ENCODE measurements at places on chromosomes 7 and 10. TPM values are rescaled to one million over a fixed set of nuclear protein-coding genes. Genes with fewer than 3 reads are reported as not detected.

The HOXA2 gene
- not detected for total RNA-seq

- no peaks in the 10 kb centered on the region for H3K36me3 ChIP-seq
- no peaks in the 10 kb centered on the region for H3K4me1 ChIP-seq
- H3K4me3 ChIP-seq: no peak overlapping the region
Measured at GRCh38 chr10:8670461-8670860, 616.0 kb downstream of the GATA3 start.

DNA sequence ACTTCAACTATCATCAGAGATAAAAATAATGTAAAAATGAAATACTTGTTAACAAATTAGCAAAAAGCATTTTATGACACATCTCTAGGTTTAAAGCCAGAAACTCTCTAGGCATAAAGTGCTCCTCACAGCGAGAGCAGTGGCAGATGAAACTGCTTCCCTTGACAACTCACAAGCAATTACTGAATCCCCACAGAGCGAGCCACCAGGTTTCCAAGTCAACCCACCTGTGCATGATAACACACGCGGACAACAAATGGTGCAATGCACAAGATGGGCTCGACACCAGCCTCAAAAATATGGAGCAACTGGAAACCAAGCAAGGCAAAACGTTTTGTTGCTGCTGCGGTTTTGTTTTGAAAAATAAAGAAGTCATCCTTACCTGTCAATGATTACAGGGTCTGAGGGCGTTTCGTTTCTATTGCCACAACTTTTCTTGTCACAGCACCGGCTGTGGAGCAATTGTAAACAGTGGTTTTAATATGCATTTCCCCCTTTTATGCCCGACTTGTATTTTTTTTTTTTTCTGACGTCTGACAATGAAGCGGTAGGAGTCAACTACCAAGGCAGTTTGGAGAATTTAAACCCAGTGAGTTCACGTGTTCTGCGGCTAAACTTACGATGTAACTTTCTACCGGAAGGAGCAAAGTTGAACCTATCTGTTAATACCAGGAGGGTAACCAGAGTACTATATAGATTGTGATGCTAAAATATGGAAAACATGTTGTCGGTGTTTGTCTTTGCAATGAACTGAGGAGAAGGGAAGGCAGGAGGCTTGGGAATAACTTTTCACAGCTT, 7.0 kb downstream of the EBF3 start:
- no peak overlapping the region for H3K27ac ChIP-seq
- no peak for DNase-seq
- H3K4me1 ChIP-seq: peaks cover 11% of the 10 kb centered on the region
- peaks cover 63% of the 10 kb centered on the region for H3K27me3 ChIP-seq
- H3K36me3 ChIP-seq: peaks cover 4% of the 10 kb centered on the region

GRCh38 chr10:69087590-69088470, at the start of gene SRGN:
SRGN (plus strand) TSS chr10:69088103; CDS start chr10:69088158, 55 bp downstream.
- H3K36me3 ChIP-seq: peaks cover 22% of the 10 kb centered on the region
- H3K27ac ChIP-seq: peak within 1 kb of the TSS; percentile 97
- H3K27me3 ChIP-seq: no peaks in the 10 kb centered on the region
- H3K4me1 ChIP-seq: peaks cover 60% of the 10 kb centered on the region

DNA sequence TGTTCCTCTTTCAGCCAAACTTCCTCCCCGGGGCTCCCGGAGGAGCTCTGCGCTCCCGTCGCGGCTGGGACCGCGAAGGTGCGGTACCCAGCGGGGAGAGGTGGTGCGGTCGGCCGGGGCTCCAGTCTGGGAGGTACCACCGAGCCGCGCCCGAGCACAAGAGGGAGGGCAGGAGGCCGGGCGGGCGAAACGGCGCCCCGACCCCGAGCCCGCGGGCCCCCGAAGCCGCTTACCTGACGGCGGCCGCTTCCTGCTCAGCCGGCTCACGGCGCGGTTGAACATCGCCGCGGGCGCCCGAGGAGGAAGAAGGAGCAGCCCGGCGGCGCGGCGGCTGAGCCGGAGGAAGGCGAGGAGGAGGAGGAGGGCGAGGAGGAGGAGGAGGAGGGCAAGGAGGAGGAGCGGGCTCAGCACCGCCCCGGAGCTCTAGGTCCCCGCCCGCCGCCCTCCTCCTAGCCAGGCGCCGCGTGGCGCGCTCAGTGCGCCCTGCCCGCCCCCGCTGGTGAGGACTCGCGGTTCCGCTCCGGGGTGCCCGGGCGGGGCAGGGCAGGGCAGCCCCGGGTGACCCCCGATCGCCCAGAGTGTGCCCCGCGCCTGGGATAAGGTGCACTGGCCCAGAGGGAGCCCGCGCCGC, at the start of gene RGS10:
Gene RGS10 (minus strand): TSS at position 363 of the 631 bp plus-strand sequence. CDS start 81 bp downstream, at position 282.
- H3K4me1 ChIP-seq: peaks cover 41% of the 10 kb centered on the region
- H3K27ac ChIP-seq: peak within 1 kb of the TSS; percentile 94
- peak within 1 kb of the TSS; percentile 79 for H3K4me3 ChIP-seq
- H3K27me3 ChIP-seq: peaks cover 9% of the 10 kb centered on the region
- H3K36me3 ChIP-seq: peaks cover 15% of the 10 kb centered on the region
- DNase-seq: peak; percentile 88

DNA sequence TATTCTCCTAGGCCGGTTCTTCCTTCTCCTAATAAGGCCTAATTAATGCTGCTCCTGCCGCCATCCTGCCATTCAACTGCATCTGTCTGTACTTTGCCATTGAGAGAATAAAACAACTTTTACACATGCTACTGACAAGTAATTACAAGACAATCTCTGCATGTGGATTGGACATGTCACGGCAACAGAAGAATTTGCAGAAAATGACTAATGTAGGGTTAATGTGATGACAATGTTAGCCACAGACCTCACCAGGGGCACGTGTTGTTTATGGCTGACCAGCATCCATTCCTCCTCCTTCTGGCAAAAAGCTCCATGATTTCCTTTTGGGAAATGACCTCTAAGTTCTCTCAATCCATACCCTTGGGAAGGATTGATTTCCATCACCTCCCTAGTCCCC, 58.0 kb downstream of the NEBL start:
- no peaks in the 10 kb centered on the region for H3K36me3 ChIP-seq
- H3K27me3 ChIP-seq: no peaks in the 10 kb centered on the region
- no peak overlapping the region for H3K27ac ChIP-seq
- no peak overlapping the region for H3K4me3 ChIP-seq

DNA sequence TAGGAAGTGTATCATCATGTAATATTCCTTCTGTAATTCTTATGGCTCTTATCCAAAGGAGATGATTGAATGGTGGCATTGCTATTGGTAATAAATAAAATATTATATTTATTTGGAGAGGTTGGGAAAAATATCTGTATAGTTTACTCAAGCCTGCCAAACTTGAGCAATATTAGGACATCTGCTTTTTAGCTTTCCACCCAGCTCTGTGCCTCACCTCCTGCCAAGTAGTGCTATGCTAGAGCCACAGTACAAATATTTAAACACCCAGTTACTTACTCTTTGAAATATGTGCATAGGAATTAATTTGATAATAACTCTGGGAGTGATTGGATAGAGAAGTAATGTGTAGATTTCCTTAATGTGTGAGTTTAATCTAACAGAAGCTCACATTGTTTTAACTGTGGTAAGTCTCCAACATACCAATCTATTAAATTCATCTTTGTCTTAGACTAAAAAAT, 129.2 kb downstream of the BBS9 start:
- no peak for DNase-seq
- peaks cover 10% of the 10 kb centered on the region for H3K4me1 ChIP-seq
- H3K27me3 ChIP-seq: no peaks in the 10 kb centered on the region

GRCh38 chr7:157010588-157011332, at the start of gene MNX1:
MNX1 (minus strand) TSS chr7:157010663; CDS start chr7:157010350, 313 bp downstream.
- peaks cover 3% of the 10 kb centered on the region for H3K36me3 ChIP-seq
- H3K4me1 ChIP-seq: peaks cover 14% of the 10 kb centered on the region
- H3K27ac ChIP-seq: peak within 1 kb of the TSS; percentile 5
- peaks cover 79% of the 10 kb centered on the region for H3K27me3 ChIP-seq
- peak; percentile 41 for DNase-seq

GRCh38 chr7:55069271-55069792, 50.5 kb downstream of the EGFR start:
- DNase-seq: no peak
- no peak overlapping the region for H3K27ac ChIP-seq
- H3K36me3 ChIP-seq: no peaks in the 10 kb centered on the region

Data from activated CD4-positive, alpha-beta T cell treated with anti-CD3 and anti-CD28 coated beads, Interleukin-2, amount 10 ng/mL, durations not matched to agents 7 days and 5 days (primary cell).